ENCODE measurements at places on chromosomes 13 and 19. TPM values are rescaled to one million over a fixed set of nuclear protein-coding genes. Genes with fewer than 3 reads are reported as not detected.
A peak's percentile ranks its signal among the peaks of the same experiment; 100 is the strongest.

DNA sequence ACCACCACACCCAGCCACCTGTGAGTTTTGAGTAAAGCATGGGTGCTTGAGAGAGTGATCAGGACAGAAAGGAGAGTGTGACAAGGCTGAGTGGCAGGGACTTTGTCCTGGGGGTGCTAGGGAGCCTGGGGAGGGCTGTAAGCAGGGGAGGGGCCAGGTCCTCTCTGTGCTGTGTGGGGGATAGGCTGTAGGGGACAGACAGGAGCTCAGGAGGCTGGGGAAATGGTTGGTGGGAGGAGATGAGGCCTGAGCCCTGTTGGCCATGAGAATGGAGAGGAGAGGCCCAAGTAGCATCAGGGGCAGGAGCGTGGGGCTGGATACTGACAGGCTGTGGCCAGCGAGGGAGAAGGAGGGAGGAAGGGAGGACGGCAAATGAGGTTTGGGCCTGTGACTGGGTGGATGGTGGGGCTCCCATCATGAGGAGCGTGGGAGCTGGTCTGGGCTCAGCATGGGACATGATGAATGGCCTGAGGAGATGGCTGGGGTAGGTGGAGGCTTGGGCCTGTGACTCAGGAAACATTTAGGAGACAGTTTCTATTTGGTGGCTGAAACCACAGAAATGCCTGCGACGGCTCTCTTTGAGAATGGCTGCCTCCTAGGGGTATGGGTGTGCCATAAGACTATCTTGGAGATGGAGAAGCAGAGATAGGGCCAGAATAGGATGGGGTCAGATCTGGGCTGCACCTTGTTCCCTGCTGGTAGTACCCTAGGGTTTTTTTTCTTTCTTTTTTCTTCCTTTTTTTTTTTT lies 25.0 kb downstream of the GRIN2D start:
- no peaks in the 10 kb centered on the region for H3K27me3 ChIP-seq
- H3K27ac ChIP-seq, result no peak overlapping the region
- peaks cover 3% of the 10 kb centered on the region for H3K4me1 ChIP-seq
- H3K36me3 ChIP-seq, result peaks cover 12% of the 10 kb centered on the region
- peak overlapping the region; percentile 69 for H3K4me3 ChIP-seq

- H3K4me3 ChIP-seq, result no peak overlapping the region
- no peak for DNase-seq
- H3K27ac ChIP-seq, result no peak overlapping the region
- H3K36me3 ChIP-seq, result no peaks in the 10 kb centered on the region
- no peaks in the 10 kb centered on the region for H3K4me1 ChIP-seq
- no peaks in the 10 kb centered on the region for H3K27me3 ChIP-seq
Observed at GRCh38 chr19:33286899-33287298, 15.4 kb downstream of the CEBPA start.

- no peak for DNase-seq
- H3K4me1 ChIP-seq, result no peaks in the 10 kb centered on the region
- no peaks in the 10 kb centered on the region for H3K27me3 ChIP-seq
- H3K27ac ChIP-seq, result no peak overlapping the region
- H3K36me3 ChIP-seq, result no peaks in the 10 kb centered on the region
- H3K4me3 ChIP-seq, result no peak overlapping the region
Observed at GRCh38 chr19:54335164-54335563, 3.8 kb downstream of the LILRA4 start.

GRCh38 chr13:110412132-110412914 lies 105.2 kb downstream of the COL4A2 start:
- H3K27me3 ChIP-seq, result no peaks in the 10 kb centered on the region
- H3K27ac ChIP-seq, result no peak overlapping the region
- H3K4me1 ChIP-seq, result peaks cover 5% of the 10 kb centered on the region
- peak; percentile 82 for DNase-seq
- H3K4me3 ChIP-seq, result no peak overlapping the region
- H3K36me3 ChIP-seq, result peaks cover 9% of the 10 kb centered on the region

DNA sequence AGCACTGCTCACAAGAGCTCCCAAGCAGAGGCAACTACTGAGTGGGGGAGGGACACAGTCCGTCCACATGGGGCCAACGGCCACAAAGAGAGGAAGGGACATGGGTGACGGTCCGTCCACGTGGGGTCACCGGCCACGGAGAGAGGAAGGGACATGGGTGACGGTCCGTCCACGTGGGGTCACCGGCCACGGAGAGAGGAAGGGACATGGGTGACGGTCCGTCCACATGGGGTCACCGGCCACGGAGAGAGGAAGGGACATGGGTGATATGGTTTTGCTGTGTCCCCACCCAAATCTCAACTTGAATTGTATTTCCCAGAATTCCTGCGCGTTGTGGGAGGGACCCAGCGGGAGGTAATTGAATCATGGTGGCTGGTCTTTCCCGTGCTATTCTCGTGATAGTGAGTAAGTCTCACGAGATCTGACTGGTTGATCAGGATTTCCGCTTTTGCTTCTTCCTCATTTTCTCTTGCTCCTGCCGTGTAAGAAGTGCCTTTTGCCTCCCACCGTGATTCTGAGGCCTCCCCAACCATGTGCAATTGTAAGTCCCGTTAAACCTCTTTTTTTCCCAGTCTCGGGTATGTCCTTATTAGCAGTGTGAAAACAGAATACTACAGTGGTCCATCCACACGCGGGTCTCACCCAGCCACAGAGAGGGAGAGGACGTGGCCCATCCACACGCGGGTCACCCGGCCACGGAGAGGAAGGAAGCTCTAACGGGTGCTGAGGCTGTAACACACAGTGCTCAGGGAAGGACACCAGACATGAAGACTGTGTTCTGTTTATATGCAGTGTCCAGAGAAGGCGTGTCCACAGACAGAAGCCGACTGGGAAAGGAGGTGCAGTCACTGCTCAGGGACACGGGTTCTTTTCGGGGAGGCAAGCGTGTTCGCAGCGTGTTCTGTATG lies 48.5 kb downstream of the GAS6 start:
- H3K36me3 ChIP-seq, result no peaks in the 10 kb centered on the region
- H3K4me3 ChIP-seq, result no peak overlapping the region
- H3K4me1 ChIP-seq, result no peaks in the 10 kb centered on the region
- no peak for DNase-seq

DNA sequence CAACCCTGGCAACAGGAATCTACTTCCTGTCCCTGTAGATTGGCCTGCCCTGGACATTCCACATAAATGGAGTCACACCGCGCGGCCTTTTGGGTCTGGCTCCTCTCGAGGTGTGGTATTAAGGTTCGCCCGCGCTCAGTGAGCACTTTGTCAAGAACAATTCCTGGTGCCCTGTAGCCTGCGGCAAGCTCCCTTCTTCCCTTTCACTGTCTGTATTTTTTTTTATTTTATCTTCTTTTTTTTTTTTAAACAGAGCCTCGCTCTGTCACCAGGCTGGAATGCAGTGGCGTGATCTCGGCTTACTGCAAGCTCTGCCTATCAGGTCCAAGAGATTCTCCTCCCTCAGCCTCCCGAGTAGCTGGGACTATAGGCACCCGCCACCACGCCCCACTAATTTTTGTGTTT lies 28.3 kb downstream of the PEX11G start:
- DNase-seq, result no peak
- H3K36me3 ChIP-seq, result peaks cover 21% of the 10 kb centered on the region
- H3K27me3 ChIP-seq, result no peaks in the 10 kb centered on the region

DNA sequence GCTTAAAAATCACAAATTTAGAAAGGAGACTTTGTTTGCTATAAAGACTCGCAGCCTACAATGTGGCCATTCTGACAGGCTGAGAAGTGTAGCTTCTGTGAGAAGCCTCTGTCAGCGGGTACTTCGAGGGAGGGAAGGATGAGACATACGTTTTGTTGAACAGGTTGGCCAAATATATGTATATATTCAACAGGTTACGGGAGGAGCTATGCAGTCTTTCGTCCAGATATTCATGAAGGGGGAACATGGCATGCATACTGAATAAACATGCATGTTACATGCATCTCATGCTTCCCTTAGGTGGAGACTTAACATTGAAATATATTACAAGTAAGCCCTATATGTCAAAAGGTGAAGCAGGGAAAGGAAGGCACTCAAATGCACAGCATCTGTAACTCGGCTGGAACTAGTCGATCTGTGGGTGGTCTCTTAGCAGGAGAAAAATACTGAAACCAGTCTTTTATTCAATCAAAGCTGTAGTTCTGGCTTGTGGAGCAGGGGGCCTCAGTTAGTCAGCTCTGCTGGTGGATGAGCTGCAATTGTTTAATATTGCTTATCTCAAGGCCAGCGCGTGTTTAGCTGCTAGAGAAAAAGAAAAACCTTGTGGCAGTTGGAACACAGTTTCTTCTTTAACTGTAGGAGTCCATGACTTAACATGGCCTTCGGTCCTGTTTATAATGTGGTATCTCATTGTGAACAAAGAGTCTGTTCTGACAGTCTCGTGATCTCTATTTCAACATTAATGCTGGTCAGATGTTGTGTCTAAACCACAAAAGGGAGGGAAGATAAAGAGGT lies 94.3 kb downstream of the FAM216B start:
- no peaks in the 10 kb centered on the region for H3K27me3 ChIP-seq
- peak; percentile 70 for DNase-seq
- H3K36me3 ChIP-seq, result peaks cover 12% of the 10 kb centered on the region
- H3K27ac ChIP-seq, result peak overlapping the region; percentile 87

GRCh38 chr13:90405301-90405700 lies 942.2 kb upstream of the MIR17HG start:
- H3K27me3 ChIP-seq, result no peaks in the 10 kb centered on the region
- no peaks in the 10 kb centered on the region for H3K4me1 ChIP-seq
- DNase-seq, result no peak
- H3K27ac ChIP-seq, result no peak overlapping the region
- H3K4me3 ChIP-seq, result no peak overlapping the region
- H3K36me3 ChIP-seq, result no peaks in the 10 kb centered on the region

DNA sequence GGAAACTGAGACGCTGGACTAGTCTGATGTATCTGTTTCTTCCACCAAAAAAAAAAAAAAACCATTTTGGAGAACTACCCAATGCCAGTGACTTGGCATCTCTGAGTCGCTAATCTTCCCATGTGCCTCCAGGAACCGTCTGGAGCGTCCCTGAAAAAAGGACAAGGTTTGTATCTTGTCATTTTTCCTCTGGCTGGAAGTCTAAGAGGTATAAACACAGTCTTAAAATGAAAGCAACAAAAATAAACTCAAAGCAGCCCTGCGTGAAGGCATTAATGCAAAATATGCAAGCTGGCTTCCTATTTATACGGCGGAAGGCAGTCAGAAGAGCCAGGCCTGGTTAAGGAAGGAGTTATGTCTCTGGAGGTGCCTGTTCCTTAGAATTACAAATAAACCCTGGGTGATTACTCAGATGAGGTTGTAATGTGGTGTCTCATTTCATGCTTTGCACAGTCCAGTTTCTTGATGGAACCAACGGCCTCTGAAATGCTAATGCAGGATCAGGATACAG lies 20.3 kb downstream of the ACTN4 start:
- peak overlapping the region; percentile 93 for H3K27ac ChIP-seq
- H3K27me3 ChIP-seq, result no peaks in the 10 kb centered on the region
- H3K4me1 ChIP-seq, result peaks cover 46% of the 10 kb centered on the region
- DNase-seq, result no peak
- H3K36me3 ChIP-seq, result peaks cover 9% of the 10 kb centered on the region

GRCh38 chr13:37212826-37213225 lies 107.4 kb upstream of the CSNK1A1L start:
- DNase-seq, result no peak
- no peaks in the 10 kb centered on the region for H3K36me3 ChIP-seq
- H3K4me1 ChIP-seq, result no peaks in the 10 kb centered on the region
- no peak overlapping the region for H3K4me3 ChIP-seq
- H3K27ac ChIP-seq, result no peak overlapping the region
- no peaks in the 10 kb centered on the region for H3K27me3 ChIP-seq

DNA sequence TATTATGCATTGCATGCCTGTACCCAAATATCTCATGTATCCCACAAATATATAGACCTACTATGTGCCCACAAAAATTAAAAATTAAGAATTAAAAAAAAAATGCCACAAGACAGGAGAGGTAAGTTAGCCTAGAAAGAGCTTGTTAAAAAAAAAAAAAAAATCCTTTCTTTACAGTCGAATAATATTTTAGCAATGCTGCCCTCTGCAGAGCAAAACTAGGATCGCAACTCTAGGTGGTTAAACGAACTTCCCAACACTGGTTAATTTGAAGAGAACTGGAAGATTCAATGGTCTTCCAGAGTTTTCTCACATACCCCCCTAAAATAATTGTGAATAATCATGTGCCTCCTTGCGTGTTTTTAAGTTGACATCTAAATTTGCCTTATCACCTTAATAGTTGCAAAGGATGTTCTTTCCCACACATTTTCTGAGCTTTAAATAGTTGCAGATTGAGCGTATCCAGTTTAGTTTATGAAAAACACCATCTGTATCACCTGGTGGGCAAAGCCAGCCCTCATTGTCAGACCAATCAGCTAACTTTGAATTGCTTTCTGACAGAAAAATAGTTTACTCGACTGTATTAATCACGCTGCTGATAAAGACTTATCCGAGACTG lies 47.4 kb upstream of the RCBTB2 start:
- H3K36me3 ChIP-seq, result no peaks in the 10 kb centered on the region
- H3K27me3 ChIP-seq, result no peaks in the 10 kb centered on the region
- H3K27ac ChIP-seq, result no peak overlapping the region
- H3K4me3 ChIP-seq, result no peak overlapping the region
- DNase-seq, result no peak
- no peaks in the 10 kb centered on the region for H3K4me1 ChIP-seq

Gene CNN2
- total RNA-seq, result 524 TPM

Gene GPALPP1
- 20.3 TPM for total RNA-seq

Gene CYP4F11
- total RNA-seq, result not detected

Gene ZNF320
- 26.1 TPM for total RNA-seq

Gene TYROBP
- total RNA-seq, result not detected

Measured in H9 (cell line).